ENCODE measurements at places on chromosomes 5 and 9. TPM values are rescaled to one million over a fixed set of nuclear protein-coding genes. Genes with fewer than 3 reads are reported as not detected.

The COQ4 gene
- 20.6 TPM for total RNA-seq

The IL4 gene
- total RNA-seq: not detected

The FRMPD1 gene
- total RNA-seq: 8.9 TPM

The SMIM32 gene
- total RNA-seq: 2.2 TPM

The CBY3 gene
- not detected for total RNA-seq

The LCNL1 gene
- 54.0 TPM for total RNA-seq

The GLIPR2 gene
- total RNA-seq: 30.6 TPM

The NXNL2 gene
- total RNA-seq: 1.8 TPM

The KDM4C gene
- 69.5 TPM for total RNA-seq

The CHSY3 gene
- total RNA-seq: 11.9 TPM

The SHISAL2B gene
- total RNA-seq: 0.30 TPM

The C7 gene
- 95.1 TPM for total RNA-seq

The FOXD4 gene
- total RNA-seq: 0.66 TPM

The SCGB3A1 gene
- not detected for total RNA-seq

The IL3 gene
- total RNA-seq: not detected

The ACOT12 gene
- 2.3 TPM for total RNA-seq

The NOXA1 gene
- 7.1 TPM for total RNA-seq

The FAF2 gene
- total RNA-seq: 43.5 TPM

Measured in spinal cord (tissue), 10 donors.